ENCODE measurements at places on chromosomes 12 and 14.

DNA sequence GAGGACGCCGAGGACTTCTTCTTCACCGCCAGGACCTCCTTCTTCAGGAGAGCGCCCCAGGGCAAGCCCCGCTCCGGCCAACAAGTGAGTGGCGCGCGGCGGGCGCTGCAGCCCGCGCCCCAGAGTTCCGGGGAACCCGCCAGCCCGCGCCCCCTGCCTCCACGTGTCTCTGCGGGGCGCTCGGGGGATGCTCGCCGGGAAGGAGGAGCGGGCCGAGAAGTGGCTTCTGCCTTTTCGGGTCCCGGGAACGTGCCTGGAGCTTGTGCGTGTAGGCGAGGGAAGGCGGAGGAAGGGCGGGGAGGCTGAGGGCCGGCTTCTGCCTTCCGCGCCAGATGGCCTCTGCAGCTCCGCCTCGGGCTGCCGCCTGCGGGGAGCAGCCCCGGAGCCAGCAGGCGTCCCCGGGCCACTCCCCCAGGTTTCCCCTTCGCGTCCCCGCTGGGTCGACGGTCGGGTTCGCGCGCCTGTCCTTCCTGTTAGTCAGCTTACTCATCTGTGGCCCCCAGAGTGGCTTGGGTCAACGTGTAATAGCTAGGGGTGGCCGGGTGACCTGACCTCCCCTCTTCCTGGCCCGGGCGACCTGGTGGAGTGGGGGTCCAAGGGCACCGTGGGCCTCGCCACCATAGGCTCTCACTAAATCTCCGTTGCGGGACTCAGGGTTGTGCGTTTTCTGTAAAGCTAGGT is 505 bp downstream of the RASSF3 start:
- peak; percentile 63 for DNase-seq

DNA sequence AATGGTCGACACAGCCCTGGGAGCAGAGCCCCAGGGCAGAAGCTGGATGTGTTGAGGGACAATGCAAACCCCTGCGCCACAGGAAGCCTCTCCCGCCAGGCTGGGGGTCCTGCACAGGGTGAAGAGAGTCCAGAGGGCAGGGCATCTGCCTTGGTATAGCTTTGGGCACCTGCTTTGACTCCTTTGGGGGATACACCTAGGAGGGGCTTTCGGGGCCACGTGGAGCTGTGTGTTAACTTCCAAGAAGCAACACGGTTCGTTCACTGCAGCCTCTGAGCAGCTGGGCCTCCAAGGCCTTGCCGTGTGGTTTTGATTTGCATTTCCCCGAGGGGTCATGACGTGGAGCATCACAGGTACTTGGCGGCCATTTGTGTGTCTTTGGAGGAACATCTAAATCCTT is 5.8 kb upstream of the PUS1 start:
- DNase-seq: no peak

DNA sequence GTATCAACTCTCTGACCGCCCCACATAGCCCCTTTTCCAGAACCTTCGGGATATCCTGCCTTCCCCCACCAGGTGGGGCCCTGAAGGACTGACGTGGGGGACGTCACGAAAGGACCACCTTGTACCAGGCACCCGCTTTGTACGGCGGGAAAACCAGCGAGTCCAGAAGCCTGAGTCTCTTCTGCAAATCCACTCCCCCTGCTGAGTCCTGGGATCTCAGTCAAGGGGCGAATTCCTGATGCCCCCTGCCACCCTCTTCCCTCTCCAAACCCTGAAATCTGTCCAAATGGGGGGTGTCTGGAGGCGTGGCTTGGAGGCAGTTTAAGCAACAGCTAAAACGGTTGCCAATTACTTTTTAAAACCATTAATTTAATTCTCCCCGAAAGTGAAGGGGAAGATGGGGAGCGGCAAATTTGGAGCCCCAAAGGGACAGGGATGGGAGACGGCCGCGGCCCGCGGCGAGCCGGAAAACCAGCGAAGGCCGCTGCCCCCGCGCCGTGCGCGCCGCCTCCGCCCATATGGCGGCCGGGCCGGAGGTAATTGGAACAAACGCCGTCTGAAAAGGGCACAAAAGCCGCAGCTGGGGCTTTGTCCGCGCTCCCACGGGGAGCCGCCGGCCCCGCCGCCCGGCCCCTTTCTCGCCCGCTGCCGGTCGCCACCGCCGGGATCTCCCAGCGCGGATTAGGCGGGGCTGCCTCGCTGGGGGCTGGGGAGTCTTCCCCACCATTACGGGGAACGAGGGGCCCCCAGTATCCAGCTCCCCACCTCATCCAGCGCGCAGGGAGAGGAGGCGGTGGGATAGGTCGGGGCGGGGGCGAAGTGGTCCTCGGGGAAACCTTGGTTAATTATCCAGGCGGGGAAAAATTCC is 6.6 kb downstream of the LHX5 start:
- no peak for DNase-seq

DNA sequence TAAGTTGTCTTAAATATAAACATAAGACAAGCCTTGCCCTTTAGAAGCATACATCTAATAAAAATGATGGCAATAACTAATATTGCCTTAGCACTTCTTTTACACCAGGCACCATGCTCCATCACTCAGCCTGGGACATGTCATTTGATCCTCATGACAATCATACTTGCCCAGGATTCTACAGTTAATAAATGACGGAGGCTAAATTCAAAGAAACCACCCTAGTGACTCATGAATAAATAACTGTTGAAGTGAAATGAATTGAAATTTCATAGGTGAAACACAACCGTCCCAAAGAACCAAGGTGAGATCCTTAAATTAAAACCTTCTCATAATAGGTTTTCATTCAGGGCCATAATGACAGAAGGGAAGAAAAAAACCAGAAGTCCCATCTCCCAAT is 89.5 kb downstream of the GRIN2B start:
- no peak for DNase-seq

DNA sequence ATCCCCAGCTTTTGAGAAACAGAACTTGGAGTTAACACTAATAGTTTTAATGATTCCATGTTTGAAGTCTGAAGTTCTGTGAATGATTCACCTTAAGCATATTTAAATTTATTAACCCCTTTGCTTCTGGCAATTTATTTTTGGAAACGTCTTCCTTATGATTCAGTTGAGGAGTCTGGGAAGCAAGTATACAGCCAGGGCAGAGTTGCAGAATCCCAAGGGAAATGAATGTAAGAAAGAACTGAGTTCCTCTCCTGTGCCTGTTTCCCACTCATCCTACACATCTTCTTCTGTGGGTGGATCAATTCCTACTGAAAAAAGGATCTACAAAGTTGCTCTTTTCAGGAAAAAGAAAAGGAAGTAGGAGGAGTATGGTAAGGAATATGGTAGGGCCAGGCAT is 108.2 kb upstream of the CCDC91 start:
- no peak for DNase-seq

DNA sequence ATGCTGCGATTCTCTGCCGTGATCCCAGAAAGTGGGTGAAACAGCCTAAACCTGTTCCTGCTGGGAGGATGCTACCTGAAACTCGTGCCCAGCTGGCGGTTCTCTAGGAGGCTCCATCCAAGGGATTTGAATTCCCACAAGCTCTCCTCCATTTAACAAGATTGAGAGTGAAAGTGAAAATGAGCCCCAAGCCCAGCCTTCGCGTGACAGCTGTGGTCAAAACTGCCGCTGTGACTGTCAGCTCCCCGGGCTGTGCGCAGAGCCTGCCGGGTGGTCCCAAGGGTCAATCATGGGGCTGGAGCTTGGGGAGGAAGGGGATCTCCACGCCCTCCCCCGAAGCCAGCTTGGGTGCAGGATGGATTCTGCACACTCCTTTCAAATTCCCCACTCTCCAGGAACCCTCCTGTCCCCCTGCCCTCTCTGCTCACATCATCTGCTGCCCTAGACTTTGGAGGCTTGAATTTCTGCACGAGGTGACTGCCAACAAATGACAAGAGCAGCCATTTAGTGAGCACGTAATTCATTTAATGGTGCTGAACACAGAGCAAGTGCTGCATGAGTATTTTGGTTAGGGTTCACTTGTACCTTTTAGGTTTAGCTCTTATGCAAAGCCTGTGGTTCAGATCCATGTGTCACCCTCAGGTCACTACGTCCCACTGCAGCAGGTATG is 5.3 kb downstream of the ASB2 start:
- peak; percentile 50 for DNase-seq

GRCh38 chr12:2013527-2014223 is 9.4 kb upstream of the DCP1B start:
- DNase-seq: no peak

- DNase-seq: no peak
Observed at GRCh38 chr14:74929242-74929641, 6.2 kb upstream of the RPS6KL1 start.

DNA sequence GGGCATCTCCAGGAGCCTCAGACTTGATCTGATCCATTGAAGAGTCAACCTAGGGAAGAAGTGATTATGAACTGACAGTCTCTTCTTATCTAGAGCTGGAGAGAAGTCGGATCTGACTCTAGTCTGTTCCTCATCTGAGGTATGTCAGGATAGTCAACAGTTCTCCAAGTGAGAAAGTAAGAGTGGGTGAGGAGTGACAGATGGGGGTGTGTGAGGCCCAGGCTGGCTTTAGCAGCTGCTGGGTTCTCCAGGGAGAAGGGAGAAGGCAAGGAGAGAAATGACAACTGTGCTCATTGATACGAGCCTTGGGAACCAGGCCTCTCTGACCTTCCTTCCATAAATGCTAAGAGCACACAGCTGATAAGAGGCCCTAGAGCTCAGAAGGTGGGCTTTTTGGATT is 53.3 kb downstream of the IRAK3 start:
- no peak for DNase-seq

DNA sequence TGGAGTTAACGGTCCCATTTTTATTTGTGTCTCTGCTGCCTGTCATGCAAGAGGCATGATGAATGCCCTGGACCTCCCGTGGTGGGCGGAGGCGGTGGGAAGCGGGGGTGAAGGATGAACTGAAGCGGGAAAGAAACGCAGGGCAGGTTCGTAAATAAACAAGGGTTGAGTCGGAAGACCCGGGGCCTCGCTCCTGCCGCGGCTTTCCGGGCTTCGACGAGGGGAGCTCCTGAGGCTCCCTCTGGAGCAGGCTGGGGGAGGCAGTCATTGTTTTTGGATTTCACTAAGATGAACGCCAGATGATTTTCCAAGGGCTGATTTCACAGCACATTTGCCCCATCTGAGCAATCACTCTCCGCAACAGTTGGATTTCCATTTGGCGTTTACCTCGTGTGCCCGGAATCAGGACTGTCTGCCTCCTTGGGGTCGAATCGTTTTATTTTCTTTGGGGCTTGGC is 130.2 kb downstream of the SLC38A6 start:
- no peak for DNase-seq

GRCh38 chr14:24721775-24722174 is 87.8 kb upstream of the GZMB start:
- no peak for DNase-seq

DNA sequence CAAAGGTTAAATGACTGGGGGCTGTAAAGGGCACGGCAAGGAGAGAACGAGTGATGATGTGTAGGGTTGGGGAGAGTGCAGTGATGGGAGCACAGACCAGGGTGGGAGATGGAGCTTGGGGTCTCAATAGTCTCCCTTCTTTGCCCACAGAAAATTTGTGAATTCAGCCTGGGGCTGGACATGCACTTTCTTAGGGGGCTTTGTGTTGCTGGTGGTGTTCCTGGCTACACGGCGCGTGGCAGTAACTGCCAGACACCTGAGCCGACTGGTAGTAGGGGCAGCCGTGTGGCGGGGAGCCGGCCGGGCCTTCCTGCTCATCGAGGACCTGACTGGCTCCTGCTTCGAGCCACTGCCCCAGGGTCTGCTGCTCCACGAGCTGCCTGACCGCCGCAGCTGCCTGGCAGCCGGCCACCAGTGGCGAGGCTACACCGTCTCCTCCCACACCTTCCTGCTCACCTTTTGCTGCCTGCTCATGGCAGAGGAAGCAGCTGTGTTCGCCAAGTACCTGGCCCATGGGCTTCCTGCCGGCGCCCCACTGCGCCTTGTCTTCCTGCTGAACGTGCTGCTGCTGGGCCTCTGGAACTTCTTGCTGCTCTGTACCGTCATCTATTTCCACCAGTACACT is 1.7 kb downstream of the FITM1 start:
- DNase-seq: no peak

GRCh38 chr14:32450919-32451675 is 122.0 kb downstream of the AKAP6 start:
- DNase-seq: no peak

- DNase-seq: no peak
Observed at GRCh38 chr12:132121283-132121682, 22.8 kb downstream of the DDX51 start.

All from CD4-positive, alpha-beta T cell treated with Interleukin-1 beta for 1 hour (primary cell).